H9 (cell line): ENCODE measurements at places on chromosomes 6 and 20. TPM values are rescaled to one million over a fixed set of nuclear protein-coding genes. Genes with fewer than 3 reads are reported as not detected.

Gene MYCT1
- 0.09 and 0.17 TPM in 2 replicates for total RNA-seq

DNA sequence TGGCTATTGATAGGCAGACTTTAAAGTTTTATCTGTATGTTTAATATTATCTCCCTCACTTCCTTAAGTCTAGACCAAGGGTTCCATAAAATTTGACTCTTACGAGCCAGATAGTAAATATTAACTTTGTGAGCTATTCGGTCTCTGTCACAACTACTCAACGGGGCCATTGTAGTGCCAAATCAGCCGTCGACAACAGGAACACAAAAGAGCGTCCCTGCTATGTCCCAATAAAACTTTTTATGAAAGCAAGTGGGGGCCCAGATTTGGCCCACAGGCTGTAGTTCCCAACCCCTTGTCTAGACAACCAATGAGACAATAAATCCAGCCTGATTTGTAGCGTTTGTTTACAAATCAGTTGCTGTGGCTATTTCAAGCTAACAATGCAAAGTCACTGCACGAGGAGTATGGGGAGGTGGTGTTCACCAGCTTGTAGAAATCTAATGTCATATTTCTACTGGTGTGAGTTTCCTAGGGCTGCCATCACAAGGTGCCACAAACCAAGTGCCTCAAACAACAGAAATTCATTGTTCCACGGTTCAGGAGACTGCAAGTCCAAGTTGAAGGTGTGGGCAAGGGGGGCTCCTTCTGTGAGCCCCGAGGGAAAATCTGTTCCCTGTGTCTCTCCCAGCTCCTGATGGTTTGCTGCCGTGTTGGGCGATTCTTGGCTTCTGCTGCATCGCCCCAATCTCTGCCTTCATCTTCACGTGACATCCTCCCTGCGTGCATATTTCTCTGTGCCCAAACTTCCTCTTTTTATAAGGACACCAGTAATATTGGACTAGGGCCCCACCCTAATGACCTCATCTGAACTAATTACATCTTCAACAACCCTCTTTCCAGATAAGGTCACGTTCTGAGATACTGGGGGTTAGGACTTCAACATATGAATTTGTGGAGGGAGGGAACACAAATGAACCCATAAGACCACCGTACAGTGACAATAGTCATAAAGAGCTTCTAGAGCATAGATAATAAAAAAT lies 356.0 kb upstream of the JARID2 start:
- peaks cover 17% of the 10 kb centered on the region for H3K36me3 ChIP-seq
- H3K27me3 ChIP-seq, result no peaks in the 10 kb centered on the region
- peaks cover 6% of the 10 kb centered on the region; the same call in 1 of the 2 replicates for H3K4me1 ChIP-seq
- no peak for DNase-seq
- H3K4me3 ChIP-seq, result no peak overlapping the region

- H3K36me3 ChIP-seq, result no peaks in the 10 kb centered on the region
- H3K27me3 ChIP-seq, result no peaks in the 10 kb centered on the region
- H3K4me3 ChIP-seq, result no peak overlapping the region
- peaks cover 6% of the 10 kb centered on the region; the same call in 1 of the 2 replicates for H3K4me1 ChIP-seq
Measured at GRCh38 chr20:15564981-15565380, 1008.3 kb downstream of the KIF16B start.

DNA sequence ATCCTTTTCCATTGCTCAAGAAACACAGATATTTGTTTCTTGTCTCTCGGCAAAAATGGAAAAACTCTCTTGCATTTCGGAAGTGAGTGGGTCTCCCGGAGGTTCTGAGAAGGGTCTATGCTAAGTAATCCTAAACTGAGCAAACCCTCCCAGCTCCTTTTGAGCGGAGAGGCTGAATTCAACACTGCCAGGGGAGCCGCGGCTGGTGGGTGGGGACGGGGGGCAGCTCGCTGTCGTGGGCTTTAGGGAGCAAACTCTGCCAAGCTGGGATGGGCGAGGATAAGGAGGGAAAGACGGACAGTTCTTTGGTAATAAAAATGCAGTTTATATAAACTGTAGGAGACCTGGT lies 211.4 kb downstream of the FOXC1 start:
- H3K36me3 ChIP-seq, result no peaks in the 10 kb centered on the region
- DNase-seq, result no peak
- H3K27me3 ChIP-seq, result no peaks in the 10 kb centered on the region
- H3K27ac ChIP-seq, result no peak overlapping the region
- no peaks in the 10 kb centered on the region; the same call in 1 of the 2 replicates for H3K4me1 ChIP-seq

DNA sequence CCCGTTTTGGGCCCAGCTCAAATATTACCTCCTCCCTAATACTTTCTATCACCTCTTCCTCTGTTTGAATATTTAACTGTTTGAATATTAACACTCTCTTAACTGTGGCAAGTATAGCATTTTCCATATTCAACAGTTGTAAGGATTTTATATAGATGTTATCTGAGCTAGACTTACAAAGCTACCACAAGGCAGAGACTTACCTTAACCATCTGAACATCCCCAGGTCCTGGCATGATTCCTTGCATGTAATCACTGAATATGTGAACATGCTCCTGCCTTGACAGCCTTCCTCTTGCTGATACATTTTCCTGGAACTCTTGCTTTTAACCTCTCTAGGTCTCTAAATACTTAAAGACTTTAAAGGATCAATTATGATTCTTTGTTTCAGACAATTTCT lies 182.4 kb downstream of the MCHR2 start:
- H3K36me3 ChIP-seq, result no peaks in the 10 kb centered on the region
- no peak for DNase-seq
- peaks cover 2% of the 10 kb centered on the region; the same call in 1 of the 2 replicates for H3K4me1 ChIP-seq
- no peak overlapping the region for H3K27ac ChIP-seq
